ENCODE measurements at places on chromosomes 13 and 19. TPM values are rescaled to one million over a fixed set of nuclear protein-coding genes. Genes with fewer than 3 reads are reported as not detected.

Gene CBLC
- 49.5 TPM for polyA plus RNA-seq

Gene CLEC4M
- polyA plus RNA-seq = 0.09 TPM

Gene ADGRE3
- polyA plus RNA-seq = 0.79 TPM

Gene KIR3DL2
- polyA plus RNA-seq = not detected

Gene CPAMD8
- 7.8 TPM for polyA plus RNA-seq

Gene TSSK6
- polyA plus RNA-seq = 1.2 TPM

Gene ZNF85
- polyA plus RNA-seq = 9.1 TPM

Gene CNMD
- polyA plus RNA-seq = 0.43 TPM

Gene GARIN5A
- 2.7 TPM for polyA plus RNA-seq

Gene MAST3
- polyA plus RNA-seq = 27.9 TPM

Gene SIGLEC11
- 23.8 TPM for polyA plus RNA-seq

Gene KPNA3
- 31.3 TPM for polyA plus RNA-seq

Gene EFNA2
- 25.6 TPM for polyA plus RNA-seq

Gene CDC42EP5
- polyA plus RNA-seq = 161 TPM

Gene PSG4
- polyA plus RNA-seq = not detected

Gene DCT
- 0.13 TPM for polyA plus RNA-seq

Measured in large intestine (tissue), 12 donors.